Tongue (tissue), 3 donors: ENCODE measurements at places on chromosomes 13 and 19.
A peak's percentile ranks its signal among the peaks of the same experiment; 100 is the strongest.

DNA sequence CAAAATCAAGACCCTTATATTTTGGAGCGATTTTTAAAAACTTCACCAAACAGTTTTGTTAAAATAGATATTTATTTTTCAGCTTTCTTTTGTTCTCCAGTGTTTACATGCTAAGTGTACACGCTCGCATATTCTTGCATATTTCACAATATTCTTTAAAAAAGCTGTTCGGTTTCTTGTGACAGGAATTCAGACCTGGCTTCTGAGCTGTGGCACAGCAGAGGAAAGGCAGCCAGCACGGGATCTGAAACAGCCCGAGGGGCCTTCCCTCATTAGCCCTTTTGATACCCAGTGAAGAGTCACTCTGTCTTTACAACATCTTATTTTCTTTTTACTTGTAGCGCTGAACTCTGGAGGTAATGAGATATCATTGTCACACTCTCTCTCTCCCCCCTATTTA lies 234.0 kb downstream of the B3GLCT start:
- no peak for DNase-seq

GRCh38 chr13:40389081-40389641 lies 277.3 kb downstream of the FOXO1 start:
- DNase-seq, result no peak

DNA sequence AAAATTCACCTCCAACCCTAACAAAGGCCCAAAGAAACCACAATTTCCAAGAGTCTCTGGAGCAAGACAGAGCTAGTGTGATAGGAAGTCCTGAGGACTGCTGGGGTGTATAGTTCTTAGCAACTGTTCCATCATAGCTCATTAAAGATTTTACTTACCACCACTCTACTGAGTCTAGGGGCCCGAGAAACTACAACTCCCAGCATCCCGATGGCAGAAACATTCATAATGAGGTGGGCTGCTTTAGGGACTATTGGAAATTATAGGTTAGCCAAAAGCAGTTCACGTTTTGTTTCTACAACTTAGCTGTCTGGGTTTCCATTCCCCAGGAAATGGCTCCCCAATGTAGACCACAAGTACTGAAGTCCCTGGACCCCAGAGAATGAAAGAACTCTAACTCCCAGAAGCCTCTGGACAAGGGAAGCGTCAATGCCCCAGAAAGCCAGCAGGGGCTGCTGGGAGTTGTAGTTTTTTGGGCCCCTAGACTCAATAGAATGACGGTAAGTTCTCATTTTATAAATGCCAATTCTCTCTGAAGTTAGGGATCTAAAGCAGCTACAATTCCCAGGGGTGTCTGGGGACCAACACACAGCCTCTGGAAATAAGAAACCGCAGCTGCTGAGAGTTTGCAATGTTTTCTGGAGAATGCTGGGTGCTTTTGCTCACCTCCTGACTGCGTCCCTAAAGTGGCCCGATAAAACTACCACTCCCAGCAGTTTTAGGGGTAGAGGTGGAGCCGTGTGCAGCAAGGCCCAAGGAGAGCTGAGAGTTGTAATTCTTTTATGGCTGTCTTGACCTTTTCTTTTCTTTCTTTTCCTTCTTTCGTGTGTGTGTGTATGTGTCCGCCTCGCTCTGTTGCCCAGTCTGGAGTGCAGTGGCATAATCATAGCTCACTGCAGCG lies 11.1 kb downstream of the FTL start:
- peak; percentile 70 for DNase-seq

GRCh38 chr13:41621716-41622431 lies 164.5 kb downstream of the RGCC start:
- DNase-seq, result no peak

DNA sequence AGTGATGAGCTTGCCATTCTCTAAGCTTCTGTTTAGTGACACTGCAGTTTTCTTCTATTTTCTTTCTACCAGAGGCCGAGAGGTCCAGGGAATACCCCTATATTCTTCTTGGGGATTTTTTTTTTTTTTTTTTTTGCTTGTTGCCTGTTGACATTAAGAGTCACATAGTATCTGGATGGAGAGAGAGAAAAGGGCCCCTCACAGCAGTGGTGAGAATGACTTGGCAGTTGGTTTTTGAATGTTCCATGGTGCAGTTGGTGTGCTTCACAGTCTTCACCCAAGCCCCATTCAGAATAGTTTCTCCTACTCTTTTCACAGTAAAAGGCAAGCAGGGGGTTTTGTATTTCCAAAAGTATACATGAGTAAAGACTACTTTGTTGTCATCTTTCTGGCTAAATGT lies 577.9 kb downstream of the LMO7 start:
- DNase-seq, result no peak

DNA sequence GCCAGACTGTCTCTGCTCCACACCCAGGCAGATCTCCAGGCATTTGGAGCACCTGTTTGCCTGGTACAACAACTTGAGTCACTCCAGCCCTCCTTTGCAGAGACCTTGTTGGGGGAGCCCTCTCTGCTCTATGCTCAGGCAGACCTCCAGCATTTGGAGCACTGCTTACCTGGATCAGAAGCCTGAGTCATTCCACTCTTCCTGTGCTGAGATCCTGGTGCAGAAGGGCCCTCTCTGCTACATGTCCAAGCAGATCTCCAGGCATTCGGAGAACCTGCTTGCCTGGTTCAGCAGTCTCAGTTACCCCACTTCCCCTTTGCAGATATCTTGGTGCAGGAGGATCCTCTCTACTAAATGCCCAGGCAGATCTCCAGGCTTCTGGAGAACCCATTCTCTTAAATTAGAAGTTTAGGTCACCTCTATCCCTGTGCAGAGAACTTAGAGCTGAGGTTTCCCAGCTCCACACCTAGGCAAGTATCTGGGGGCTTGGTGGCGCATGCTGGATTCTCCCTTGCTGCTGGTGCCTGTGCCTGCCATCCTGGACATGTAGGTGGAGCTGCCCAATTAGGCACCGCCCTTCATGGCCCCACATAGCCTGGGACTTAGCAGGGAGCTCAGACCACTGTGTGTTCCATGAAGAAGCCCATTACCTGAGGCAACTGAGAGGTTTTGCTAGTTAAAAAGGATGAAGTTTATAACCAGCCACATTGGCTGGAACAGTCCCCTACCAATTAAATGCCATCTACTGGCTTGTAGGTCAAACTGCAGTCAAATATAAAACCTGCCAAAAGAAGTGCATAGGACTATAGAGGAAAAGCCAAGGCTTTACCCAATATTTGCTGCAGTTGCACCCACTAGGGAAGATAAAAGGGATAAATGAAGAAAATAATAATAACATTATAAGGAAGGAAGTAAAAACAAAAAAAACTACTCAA lies 97.6 kb upstream of the SLITRK6 start:
- no peak for DNase-seq

DNA sequence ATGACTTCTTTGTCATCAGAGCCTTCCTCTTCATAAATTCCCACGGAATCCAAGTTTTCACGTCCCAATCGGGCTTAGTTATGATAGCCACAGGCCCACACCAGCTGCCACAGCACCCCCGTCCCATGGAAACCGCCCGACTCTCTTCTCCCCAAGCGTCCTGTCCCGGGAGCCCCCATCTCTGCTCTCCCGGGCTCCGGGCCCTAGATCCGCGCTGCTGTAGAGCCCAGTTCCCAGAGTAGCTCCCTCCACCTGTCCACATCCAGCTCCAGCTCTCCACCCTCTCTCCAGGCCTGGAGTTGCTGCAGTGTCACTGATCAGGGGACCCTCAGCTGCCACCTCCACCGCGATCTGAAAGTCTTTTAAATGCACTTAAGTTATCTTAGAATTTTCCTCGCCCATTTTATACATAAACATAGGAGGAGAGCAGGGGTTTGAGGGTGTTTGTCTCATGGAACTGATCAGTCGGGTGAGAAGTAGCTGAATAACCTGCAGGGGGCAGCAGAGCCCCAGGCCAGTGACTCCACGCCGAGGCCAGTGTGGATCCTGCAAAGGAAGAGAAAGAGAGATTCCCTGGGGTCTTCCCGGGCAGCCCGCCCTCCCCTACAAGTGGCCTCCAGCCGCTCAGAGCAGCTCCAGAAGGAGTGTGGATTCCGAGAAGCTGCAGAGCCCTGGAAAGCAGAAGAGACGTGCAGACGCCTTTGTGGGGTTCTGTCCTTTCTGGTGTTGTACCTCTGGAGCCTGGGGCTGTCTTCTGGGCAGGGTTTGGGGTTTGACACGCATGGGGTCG lies 1.1 kb upstream of the ZNF763 start:
- peak; percentile 92 for DNase-seq

DNA sequence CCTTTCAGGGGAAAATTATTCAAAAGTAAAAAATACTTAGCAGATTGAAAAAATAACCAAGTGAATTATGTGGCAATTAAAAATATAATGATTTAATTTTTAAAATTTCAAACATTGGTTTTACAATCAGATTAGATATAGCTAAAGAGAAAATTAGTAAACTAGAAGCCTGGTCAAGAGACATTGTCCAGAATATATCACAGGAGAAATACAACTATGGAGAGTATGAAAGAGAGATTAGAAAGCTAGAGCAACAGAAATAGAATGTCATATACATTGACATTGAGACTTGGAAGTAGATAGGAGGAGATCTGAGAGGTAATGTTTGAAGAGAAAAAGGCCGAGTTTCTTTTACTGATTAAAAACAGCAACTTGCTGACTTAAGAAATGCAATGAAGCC lies 476.4 kb upstream of the SLC10A2 start:
- DNase-seq, result no peak

DNA sequence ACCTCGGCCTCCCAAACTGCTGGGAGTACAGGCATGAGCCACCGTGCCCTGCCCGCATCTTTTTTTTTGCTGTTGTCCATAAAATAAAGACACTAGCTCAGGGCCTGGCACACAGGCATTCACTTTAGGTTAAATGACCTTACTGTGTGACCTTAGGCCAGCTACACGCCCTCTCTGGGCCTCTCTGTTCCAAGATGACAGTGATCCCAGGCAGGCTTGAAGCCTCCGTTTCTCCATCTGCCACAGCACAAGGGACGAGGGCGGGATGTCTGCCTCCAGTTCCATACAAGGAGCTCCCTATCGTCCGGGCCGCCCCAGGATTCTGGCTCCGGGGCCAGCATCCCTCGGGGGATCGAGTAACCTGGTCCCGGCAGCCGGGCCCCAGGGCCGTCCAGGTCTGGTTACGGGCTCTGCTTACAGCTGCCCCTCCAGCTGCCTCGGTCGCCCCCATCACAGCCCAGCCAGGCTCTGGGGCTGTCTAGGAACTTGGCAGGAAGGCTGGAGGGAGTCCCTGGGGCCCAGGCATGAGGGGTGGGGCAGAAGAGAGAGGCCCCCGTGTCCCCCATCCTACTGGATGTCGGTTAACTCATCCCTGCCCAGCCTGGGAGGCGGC lies 11.9 kb upstream of the SEMA6B start:
- DNase-seq, result peak; percentile 92
